ENCODE measurements at places on chromosomes 13 and 19. TPM values are rescaled to one million over a fixed set of nuclear protein-coding genes. Genes with fewer than 3 reads are reported as not detected.

DCT gene
- not detected for total RNA-seq

FAM32A gene
- total RNA-seq, result 61.9 TPM

BICRA gene
- 12.2 TPM for total RNA-seq

GRCh38 chr13:23999424-23999823 lies 102.1 kb upstream of the C1QTNF9B start:
- no peak for ATAC-seq

DNA sequence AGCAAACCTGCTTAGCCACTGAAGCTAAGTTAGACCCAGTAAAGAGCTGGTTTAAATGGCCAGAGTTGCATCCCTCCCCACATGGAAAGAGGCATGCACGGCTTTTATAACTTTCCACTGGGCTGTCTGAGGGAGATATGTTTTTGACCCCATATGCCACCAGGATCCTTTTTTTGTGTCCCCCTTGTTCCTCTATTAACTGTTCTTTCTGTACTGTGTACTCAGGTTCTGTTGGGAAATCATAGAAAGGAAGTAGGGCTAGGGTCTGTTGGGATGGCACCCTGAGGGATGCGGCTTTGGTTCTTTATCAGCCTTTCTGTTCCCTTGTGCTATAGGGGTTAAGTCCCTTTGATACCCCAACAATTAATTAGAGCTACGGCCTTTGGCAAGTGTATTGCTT lies 12.2 kb upstream of the TM9SF2 start:
- no peak for ATAC-seq

DNA sequence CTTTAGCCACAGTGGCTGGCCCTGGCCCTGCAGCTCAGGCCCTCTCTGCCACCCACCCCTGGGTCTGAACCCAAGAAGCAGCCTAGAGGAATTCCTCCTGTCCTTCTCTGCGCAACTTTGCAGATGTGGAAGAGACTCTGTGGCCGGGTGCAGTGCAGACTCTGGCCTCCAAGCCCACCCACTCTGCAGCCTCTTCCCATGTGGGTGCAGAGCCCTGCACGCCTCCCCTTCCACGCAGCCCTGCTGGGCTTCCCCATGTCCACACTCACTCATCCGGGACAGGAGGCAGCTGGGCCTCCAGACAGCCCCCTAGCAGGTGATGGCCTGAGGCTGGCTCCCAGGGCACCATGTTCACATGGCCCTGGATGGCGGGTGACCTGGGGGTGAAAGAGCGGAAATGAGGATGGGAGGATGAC lies 2.5 kb downstream of the TEX29 start:
- no peak for ATAC-seq

DNA sequence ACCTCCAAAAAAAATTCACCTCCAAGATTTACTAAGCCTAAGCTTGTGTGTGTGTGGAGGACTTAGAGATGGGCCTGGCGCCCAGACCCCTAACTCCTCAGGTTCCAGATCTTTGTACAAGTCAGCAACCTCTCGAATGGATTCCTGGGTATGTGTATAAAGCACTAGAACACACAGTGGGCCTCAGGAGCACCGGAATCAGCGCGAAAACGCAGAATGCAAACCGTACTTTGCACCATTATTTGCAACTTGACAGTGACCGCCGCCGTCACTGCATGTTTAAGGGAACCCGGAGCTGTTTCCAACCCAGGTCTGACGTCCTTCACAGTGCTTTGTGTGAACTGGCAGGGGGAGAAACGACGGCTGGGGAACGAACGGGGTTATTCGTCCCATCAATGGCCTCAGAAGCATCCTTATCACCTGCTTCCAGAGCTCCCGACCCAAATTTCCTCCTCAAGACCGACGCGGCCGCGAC lies 688 bp downstream of the ZNF606 start:
- ATAC-seq, result peak; percentile 2

GRCh38 chr13:110015253-110015652 lies 228.9 kb upstream of the IRS2 start:
- ATAC-seq, result no peak

DNA sequence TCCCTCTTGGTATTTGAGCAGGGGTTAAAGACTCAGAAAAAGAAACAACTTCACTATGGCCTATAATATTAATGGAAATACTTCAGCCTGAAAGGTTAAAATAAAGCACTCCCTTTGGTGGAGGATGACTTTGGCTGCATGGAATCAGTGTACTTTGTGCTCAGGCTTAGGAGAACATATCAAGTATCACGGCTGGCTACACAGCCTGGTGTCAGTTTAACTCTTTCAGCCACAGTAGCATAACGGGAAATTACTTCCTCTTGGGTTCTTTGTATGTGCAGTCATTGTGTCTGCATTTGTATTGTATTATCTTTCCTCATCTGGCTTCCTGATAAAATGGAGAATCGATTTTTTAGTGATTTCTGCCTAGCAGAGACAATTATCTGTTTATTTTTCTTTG lies 239.0 kb downstream of the GGACT start:
- no peak for ATAC-seq

DNA sequence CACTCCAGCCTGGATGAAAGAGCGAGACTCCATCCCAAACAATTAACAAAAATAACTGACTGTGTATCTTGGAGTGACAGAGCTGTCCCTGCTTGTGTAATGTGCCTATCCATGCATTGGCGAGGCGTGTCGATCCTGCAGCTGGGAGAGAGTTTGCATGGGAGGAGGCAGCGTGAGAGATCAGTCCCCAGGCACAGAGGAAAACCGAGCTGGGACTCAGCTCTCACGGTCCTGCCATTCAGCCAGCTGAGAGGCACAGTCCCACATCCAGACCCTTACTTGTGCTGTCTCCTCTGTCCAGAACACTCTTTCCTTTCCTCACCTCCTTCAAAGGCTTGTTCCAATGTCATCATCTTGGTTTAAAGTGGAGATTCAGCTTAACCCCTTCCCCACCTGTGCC lies 11.9 kb upstream of the SULT2B1 start:
- ATAC-seq, result no peak

DNA sequence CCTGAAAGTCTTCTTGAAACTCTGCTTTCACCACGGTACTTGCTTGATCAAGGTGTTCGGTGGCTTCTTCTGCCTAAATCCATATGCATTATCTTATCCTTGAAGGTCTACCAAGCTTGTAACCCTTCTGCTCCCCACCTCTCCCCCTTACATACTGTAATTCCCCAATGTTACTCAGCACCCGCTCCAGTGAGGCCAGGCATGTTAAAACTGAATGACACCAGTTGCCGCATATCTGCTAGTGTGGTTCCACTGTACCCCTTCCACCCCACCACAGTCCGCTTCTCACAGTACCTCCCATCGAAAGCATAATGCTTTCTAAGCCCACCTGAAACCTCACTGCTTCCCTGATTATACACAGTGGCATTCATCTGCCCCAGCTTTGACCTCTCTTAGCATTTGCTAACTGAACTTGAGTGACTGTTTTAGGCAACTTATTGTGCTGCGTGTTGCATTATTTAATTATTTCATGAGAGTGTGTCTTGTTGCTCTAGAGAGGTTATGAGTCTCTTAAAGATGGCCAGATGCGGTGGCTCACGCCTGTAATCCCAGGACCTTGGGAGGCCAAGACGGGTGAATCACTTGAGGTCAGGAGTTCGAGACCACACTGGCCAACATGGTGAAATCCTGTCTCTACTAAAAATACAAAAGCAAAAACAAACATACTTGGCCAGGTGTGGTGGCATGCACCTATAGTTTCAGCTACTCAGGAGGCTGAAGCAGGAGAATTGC lies 87.6 kb upstream of the MBNL2 start:
- no peak for ATAC-seq

Data from activated T-helper 17 cell treated with anti-CD3 and anti-CD28 coated beads, Interleukin-2, amount 50 U/mL, for 72 hours (primary cell).